ENCODE measurements at places on chromosomes 2 and 18.

DNA sequence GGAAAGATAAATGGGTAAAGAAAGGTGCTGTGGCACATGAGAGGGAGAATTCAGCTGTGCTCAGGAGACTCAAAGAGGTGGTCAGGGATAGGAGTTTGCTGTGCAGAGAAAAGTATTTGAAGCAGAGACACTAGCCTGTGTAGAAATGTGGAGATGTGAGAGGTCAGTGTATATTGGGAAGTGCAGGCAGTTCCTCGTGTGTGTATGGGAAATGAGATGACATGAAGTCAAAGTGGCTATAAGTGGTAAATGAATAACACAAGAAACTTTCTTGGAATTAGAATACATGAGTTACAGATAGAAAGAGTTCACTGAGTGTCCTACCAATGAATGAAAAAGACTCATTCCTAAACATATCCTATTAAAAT lies 11.6 kb downstream of the MAP3K20 start:
- DNase-seq, result no peak

DNA sequence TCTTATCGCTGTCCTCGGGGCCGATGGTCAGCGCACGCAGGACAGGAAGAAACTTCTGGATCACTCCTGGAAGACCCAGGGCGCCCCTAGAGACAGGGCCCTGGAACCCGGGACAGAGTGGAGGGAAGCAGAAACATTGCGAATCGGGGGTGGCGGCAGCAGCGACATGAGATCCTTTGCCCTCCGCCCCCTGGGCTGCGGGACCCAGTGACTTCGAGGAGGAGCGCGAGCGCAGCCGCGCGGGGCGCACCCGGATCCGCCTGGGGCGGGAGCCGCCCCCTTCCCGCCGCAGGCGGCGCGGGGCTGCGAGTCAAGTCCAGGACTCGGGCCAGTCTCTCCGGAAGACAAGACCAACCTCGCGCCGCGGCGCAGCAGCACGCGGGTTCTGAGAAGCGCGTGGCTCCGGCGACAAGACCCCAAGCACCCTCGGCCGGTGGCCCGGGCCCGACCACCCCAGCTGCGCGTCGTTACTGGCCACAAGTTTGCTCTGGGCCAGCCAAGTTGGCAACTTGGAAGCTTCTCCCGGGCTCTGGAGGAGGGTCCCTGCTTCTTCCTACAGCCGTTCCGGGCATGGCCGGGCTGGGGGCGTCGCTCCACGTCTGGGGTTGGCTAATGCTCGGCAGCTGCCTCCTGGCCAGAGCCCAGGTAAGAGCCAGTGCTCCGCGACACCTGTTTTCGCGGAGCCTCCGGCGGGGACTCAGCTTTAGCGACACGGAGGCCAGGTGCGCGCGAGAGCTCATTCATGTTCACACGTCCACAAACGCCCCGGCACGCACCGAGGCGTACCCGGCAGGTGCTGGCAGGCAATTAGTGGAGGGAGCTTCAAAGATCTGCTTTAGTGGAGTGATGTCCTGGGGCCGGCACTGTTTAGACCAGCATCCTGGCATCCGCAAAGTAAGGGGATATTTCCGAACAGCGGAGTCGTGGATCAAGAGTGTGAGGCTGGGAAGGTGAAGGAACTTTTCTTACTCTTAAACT lies at the start of gene PTH2R:
Gene PTH2R (plus strand): TSS at position 319 of the 978 bp plus-strand sequence. CDS start 252 bp downstream, at position 571.
- no peak for DNase-seq

- DNase-seq, result no peak
Measured at GRCh38 chr2:155026651-155027174, 328.2 kb downstream of the KCNJ3 start.

DNA sequence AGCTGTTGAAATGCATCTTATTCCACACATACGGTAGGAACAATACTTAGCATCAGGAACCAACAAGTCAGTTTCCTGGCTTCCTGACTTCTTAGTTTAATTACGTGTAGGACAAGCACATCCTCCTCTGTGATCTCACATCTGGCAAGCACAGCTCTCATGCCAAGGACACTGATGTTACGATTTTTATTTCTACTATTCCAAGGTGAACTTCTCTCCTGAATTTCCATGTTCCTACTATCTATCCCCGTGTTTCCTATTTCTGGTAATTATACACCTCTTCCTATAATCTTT lies 374.0 kb downstream of the NCKAP5 start:
- DNase-seq, result no peak

DNA sequence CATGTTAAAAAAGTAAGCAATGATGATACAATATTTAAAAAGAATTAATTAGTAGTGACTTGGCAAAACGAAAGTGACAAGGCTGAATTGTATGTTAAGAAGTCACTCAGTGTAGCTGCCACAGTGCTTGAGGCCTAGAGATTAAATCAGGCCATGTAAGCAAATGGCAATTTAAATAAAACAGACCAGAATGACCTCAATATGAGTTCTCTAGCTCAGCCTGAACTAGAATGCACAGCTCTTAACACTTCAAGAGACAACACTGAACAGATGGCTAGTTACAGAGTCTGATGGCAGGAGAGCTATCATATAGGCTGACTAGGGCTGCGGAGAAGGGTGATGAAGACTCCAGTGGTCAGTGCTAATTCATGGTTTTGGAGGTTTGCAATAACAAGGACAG lies 117.9 kb upstream of the ZBTB14 start:
- no peak for DNase-seq

DNA sequence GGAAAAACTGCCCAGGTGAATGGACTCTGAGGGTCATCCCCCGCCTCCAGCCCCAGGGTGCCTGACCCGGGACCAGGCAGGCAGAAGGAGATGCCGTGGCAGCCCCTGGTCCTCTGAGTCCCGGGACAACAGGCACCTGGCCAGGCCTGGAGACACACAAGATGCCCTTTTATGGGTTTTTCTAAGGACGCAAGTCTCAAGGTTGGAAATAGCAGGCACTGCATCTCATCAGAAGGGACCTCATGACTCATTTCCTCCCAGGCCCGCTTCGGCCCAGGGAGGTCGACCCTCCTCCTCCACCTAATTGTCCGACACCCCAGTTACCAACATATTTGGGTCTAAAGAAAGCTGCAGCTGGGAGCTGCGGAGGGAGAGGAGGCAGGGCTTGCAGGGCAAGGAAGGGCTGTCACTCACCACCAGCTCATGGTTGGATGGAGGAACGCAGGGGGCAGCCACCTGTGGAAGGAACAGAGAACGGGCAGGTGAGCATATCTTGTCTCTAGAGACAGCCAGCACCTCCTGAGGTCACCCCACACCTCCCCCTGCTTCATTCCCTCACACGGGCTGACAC lies 82.9 kb downstream of the TNS1 start:
- DNase-seq, result no peak

GRCh38 chr2:24617424-24617823 lies 126.4 kb downstream of the NCOA1 start:
- no peak for DNase-seq

DNA sequence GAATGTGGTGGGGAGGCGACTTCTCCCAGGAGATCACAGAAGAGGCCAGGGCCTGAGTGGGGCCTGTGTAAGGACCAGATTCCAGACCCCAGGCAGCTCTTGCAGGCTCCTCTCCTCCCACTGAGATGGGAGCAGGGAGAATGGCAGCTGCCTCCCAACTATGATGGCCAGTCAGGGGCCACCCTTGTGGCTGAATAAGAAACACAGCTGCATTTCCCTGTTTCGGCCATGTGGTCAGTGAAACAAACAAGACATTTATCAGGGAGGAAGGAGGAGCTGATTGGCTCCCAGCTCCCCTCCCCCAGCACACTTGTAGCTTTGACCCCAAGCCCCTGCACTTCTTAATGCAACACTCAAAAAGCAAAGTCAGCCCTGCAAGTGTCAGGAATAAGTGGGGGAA lies 143.5 kb downstream of the CELF4 start:
- DNase-seq, result no peak

DNA sequence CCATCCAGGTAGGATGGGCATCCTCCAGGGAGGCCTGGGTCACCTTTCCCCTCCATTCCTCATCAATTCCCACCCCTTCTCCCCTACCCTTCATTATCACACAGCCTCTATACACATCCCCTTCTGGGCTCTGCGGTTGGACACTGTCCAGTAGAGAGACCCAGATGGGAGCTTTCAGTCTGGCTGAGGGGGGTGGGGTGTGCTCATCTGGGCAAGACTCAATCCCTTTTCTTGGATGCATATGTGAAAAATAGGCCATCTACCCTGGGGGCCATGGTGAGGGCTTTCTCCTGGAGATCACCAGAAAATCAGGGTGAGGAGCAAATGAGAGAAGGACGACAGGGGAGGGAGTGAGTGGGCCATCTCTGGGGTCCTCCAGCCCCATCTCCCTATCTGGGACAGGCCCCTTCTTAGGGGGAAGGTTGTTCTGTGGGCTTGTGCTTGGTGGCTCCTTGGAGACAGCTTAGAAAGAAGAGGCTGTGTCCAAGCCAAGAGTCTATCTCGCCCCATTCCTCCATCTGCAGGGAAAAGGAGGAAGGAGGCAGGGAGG lies 160.1 kb downstream of the DYSF start:
- no peak for DNase-seq

DNA sequence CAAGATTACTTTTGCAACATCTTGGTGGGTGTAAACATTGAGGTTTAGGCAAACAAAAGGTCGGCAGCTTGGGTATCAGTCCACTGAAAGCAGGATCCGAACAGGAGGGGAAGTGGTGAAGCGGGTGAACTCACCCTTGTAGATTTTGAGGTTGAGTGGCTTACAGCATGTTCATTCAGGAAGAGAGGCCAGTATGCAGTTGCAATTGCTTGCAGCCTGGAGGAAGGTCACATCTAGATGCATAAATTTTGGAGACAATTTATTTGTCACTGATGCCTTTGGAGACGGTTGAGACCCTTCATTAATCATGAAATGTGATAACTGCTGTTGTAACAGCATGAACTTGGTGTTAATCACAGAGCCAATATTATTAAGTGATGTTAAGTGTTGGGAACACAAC lies 131.1 kb downstream of the LTBP1 start:
- no peak for DNase-seq

GRCh38 chr18:45517181-45517741 lies 98.0 kb upstream of the SLC14A2 start:
- no peak for DNase-seq

- no peak for DNase-seq
Measured at GRCh38 chr2:111687911-111688310, 196.1 kb downstream of the ANAPC1 start.

DNA sequence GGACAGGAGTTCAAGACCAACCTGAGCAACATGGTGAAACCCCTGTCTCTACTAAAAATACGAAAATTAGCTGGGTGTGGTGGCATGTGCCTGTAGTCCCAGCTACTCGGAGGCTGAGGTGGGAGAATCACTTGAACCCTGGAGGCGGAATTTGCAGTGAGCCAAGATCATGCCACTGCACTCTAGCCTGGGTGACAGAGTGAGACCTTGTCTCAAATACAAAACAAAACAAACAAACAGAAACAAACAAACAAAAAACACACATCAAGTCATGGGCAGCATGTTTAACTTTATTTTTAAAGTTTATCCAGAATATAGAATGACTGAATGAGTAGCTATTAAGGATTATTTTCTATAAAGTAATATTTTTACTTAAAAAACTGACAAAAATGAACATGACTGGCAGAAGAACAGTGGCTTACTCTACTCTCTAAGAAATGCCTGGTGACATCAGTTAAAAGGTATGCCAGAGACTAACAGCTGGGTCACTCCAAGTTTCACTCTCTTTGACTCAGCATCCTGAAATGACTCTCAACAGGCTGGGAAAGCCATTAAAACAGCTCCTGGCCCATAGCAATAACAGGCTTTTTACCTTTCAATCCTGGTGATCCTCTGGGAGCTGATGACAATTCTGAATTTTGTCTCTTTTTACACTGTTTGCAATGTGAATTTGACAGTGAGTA lies 281.6 kb upstream of the STON1 start:
- no peak for DNase-seq

DNA sequence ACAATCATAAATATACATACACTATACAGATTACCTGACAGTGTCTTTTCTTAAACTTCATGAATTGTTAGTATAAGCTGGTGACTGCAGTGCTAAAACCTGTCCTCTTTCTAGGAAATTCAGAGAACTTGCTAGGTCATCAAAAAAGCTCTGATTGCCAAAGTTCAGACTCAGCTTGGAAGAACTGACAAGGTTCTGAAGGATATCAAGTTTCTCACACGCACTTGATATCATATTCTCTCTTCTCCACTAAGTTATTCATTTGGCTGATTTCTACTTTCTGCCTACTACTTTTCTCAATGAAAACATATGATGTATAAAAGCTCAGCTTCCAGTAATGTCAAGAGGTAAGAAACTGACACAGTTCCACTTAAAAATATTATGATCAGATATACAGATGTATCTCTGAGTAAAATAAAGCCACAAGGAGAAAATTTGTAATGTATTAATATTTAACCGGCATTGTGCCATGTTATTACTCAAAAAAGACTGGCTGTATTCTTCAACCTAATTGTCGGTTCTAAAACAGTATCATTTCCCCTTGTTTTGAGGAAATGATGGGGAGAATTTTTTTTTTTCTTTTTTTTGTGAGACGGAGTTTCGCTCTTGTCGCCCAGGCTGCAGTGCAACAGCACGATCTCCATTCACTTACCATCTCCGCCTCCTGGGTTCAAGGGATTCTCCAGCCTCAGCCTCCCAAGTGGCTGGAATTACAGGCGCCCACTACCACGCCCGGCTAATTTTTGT lies 2.4 kb downstream of the OSBPL1A start:
- DNase-seq, result no peak

DNA sequence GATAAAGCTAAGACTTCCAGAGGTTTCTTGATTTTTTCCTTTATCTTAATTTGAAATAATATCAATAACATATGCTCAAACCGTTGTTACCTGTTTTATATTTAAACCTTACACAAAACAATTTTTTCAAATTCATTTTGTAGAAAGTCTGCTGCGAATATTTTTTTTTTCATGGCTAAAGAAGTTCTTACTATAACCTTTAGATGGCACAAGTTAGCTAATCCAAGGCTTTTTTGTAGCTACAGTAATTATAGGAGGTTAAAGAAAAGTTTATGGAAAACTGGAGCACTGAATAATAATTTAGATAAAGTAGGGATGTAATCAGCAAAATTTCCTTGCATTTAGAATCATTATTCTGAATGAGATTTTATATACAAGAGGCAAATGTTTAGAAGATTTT lies 78.0 kb upstream of the PNPT1 start:
- DNase-seq, result no peak

DNA sequence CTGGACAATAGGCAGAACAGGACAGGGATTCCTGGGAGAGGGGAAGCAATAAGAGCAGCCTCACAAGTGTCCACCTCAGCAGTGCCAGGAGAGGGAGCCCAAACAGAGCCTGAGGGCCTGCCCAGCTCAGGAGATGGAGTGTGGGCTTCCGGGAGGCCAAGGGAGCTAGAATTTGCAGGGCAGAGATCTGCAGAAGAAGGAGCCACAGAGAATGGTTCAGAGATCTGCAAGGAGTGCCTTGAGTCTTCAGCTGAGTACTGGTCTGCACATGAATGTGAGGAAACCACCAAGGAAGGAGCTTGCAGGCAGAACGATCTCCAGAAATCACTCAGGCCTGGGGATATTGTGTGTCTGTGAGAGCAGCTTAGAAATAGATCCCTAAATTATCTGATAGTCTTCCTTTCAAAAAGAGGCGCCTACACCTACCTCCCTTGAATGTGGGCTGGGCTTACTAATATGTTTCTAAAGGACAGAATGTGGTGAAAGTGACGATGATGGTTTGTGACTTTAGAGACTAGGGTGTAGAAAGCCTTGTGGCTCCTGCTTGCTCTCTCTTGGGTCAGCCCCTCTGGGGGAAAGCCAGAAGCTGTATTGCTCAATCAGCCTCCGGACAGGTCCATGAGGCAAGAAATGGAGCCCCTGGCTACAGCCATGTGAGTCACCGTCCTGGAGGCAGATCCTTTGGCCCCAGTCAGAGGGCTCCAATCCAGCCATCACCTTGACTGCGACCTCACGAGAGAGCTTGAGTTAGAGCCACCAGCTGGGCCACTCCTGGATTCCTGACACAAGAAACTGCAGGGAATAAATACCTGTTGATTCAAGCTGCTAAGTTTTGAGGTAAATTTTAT lies 7.6 kb upstream of the LPIN1 start:
- no peak for DNase-seq

All from CD4-positive, CD25-positive, alpha-beta regulatory T cell (primary cell).